Naive thymus-derived CD8-positive, alpha-beta T cell (primary cell): ENCODE measurements at places on chromosomes 11 and 22.

GRCh38 chr22:47207387-47207786 is 444.9 kb downstream of the TBC1D22A start:
- no peaks in the 10 kb centered on the region for H3K27me3 ChIP-seq
- H3K4me3 ChIP-seq = no peak overlapping the region
- no peak for DNase-seq

DNA sequence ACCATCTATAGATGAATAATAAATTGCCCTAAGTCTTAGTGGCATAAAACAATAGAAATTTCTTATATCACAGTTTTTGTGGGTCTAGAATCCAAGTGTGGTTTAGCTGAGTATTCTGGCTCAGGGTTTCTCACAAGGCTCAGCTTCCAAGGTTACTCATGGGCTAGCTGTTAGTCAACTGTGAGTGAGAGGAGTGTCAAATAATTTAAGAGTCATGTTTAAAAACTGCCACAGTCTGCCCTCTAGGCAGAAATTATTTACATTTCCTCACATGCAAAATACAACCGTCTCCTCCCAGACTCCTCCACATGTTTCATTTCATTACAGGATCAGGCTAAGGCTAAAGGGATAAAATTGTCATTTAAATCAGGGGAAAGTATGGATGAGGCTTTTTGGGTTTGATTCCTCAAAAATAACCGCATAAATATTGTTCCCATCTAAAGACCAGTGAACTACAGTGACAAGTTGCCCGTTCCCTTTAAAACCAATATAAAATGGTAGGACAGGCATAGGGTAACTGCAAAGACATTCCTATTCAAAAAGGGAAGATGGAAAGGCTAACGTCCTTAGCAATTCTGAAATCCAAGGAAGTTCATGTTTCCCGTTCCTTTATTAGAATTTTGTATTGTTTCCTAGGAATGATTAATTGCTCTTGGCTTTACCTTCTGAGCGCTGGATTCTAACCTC is 324.3 kb downstream of the DYNC2H1 start:
- no peak overlapping the region for H3K27ac ChIP-seq
- no peak overlapping the region for H3K4me3 ChIP-seq
- peaks cover 4% of the 10 kb centered on the region for H3K36me3 ChIP-seq
- H3K27me3 ChIP-seq = no peaks in the 10 kb centered on the region
- DNase-seq = no peak
- no peaks in the 10 kb centered on the region for H3K4me1 ChIP-seq

- no peaks in the 10 kb centered on the region for H3K27me3 ChIP-seq
- H3K4me3 ChIP-seq = no peak overlapping the region
- peaks cover 2% of the 10 kb centered on the region for H3K4me1 ChIP-seq
- no peaks in the 10 kb centered on the region for H3K36me3 ChIP-seq
- no peak overlapping the region for H3K27ac ChIP-seq
Measured at GRCh38 chr22:44403166-44403565, 90.4 kb upstream of the SHISAL1 start.

DNA sequence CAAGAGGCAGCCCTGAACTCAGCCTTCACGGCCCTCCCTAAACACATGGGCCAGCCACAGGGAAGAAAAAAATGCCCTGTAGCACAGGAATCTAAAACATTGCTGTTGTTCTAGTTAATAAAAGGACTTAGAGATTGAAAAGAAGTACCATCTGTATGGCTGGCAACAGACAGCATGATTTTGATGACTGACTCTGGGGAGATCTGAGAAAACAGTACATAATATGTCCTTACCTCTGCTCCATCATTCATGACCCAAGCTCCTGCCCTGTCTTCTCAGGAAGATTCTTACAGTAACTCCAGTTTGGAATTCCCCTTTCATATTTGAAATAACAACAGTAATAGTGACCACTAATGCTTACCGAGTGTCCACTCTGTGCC is 244.2 kb downstream of the ETS1 start:
- peaks cover 76% of the 10 kb centered on the region for H3K4me1 ChIP-seq
- H3K27me3 ChIP-seq = no peaks in the 10 kb centered on the region
- H3K36me3 ChIP-seq = no peaks in the 10 kb centered on the region
- peak overlapping the region; percentile 98 for H3K27ac ChIP-seq
- no peak overlapping the region for H3K4me3 ChIP-seq
- DNase-seq = no peak

DNA sequence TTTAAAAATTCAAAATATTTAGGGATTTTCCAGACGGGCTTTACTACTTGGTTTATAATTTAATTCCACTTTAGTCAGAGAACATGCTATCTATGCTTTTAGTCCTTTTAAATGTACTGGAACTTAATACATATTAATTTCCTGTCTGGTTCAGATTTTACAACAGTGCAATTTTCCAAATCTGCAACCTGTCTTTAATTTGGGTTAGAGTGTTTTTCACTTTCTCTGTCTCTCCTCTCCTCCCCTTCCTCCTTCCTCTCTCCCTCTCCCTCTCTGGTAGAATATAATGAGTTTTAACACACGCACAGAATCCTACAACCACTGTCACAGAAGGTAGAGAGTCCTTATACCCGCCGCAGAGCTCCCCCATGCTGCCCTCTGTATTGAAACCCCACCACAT is 950.7 kb downstream of the BRD1 start:
- H3K27me3 ChIP-seq = peaks cover 8% of the 10 kb centered on the region
- no peaks in the 10 kb centered on the region for H3K36me3 ChIP-seq
- H3K4me3 ChIP-seq = no peak overlapping the region
- no peaks in the 10 kb centered on the region for H3K4me1 ChIP-seq
- DNase-seq = no peak

GRCh38 chr11:43925063-43925931 is 17.1 kb upstream of the C11orf96 start:
- no peak for DNase-seq
- no peaks in the 10 kb centered on the region for H3K27me3 ChIP-seq
- H3K4me3 ChIP-seq = no peak overlapping the region
- no peak overlapping the region for H3K27ac ChIP-seq
- peaks cover 11% of the 10 kb centered on the region for H3K36me3 ChIP-seq
